ENCODE measurements at places on chromosomes 11 and 22.

DNA sequence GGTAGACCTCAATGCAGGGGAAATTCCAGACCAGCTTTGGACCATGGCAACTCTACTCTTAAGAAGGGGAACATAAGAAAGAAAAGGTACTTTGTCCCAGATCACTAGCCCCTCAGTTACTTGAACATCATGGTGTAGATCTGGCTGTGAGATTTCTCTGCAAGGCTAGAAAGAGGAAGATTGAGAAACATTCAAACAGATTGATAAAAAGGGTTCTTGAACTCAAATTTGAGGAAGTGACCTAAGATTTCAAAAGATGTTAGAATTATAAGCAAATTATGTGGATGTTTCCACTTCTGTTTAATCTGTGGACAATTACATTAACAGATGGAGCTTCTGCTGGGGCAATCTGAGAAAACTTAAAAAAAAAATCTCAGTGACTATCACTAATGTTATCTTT, 21.8 kb upstream of the UPB1 start:
- no peak for DNase-seq

- no peak for DNase-seq
Observed at GRCh38 chr11:121482231-121483129, 29.7 kb upstream of the SORL1-AS1 start.

GRCh38 chr11:95832763-95833162, 42.5 kb downstream of the CEP57 start:
- DNase-seq: no peak

GRCh38 chr22:46679706-46680269, 58.3 kb downstream of the CERK start:
- no peak for DNase-seq

DNA sequence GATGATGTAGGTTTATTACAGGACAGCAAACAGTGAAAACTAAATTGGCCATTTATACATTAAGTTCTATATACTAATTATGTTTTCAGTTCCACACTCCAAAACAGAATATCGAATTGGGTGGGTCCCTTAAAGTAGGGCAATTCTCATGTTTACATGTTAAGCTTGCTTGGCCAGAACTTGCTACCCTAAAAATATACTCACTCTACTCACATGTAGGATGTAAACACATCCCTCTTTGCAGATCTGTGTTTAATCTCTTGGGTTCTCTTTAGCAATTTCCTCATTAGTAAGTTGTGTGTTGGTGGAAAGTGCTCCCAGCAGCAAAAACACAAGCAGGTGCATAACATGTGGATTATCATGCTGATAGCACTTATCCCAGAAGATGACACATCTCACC, 22.6 kb upstream of the DDX6 start:
- DNase-seq: no peak

- DNase-seq: no peak
Observed at GRCh38 chr11:35165030-35165422, 26.1 kb downstream of the CD44 start.

DNA sequence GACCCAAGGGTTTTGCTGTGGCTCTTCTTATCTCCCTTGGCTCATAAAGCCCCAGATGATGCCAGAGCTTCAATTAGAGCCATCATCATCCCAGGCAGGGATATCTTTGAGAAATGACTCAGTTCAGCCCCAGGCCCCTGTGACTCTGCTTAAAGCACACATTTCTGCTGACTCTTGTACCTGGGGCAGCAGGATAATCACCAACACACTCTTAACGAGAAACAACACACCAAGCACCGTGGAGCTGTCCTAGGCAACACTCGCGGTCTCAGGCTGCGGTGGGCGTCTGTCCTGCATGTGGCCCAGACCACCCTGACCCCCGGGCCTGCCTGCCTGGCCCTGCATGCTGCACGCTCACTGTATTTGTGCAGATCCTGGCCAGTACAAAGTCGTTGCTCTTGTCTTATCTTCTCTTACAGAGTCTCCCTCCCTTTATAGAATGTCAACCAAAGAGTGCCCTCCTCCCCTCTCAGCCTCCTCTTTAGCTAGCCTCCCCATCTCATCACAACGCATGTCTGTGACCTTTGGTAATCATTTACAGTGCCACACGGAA, 114.2 kb upstream of the PARVA start:
- no peak for DNase-seq

DNA sequence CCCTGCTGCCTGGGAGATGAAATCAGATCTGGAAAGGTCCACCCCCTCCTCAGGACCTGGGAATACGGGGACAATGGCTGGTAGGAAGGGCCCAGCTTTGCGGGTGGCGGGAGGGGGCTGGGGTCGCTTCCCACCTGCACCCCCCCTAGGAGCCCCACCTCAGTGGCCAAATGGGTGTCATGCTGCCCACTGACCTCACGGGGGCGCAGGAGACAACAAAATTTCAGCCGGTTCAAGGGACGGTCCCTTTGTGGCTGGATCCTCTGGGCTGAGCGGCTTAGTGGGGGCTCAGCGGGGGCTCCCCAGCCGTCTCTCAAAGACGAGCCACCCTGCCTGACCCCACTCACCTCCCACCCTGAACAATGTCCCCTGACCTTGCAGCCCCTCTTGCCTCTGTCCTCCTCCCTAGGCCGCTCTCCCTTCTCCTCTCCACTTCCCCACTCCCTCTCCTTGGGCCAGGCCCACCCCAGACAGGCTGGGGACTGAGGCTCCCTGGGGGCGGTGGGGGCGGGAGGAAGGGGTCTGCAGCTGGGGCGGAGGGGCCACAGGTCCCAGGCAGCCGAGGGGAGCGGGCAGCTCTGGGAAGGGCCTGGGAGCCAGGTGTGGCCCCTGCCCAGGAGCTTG, 39.3 kb upstream of the H19 start:
- no peak for DNase-seq

- no peak for DNase-seq
Observed at GRCh38 chr11:95912902-95913560, 10.9 kb downstream of the MTMR2 start.

DNA sequence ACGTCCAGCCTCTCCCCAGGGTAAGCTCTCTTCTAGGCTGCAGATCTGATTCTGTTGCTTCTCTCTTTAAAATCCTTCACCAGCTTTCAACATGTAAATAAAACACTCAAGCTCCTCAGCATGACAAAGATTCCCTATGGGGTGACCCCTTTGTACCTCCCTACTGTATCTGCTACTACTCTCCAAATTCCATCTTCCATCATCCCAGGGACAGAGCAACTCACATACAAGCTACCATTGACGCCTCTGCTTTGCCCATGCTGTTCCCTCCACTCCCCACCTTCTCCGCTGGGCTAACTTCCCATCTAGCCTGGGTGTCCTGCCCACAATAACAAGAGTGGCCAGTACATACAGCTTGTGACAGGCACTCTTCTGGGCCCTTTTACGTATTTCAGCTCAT, 207.5 kb upstream of the ZBED5 start:
- no peak for DNase-seq

DNA sequence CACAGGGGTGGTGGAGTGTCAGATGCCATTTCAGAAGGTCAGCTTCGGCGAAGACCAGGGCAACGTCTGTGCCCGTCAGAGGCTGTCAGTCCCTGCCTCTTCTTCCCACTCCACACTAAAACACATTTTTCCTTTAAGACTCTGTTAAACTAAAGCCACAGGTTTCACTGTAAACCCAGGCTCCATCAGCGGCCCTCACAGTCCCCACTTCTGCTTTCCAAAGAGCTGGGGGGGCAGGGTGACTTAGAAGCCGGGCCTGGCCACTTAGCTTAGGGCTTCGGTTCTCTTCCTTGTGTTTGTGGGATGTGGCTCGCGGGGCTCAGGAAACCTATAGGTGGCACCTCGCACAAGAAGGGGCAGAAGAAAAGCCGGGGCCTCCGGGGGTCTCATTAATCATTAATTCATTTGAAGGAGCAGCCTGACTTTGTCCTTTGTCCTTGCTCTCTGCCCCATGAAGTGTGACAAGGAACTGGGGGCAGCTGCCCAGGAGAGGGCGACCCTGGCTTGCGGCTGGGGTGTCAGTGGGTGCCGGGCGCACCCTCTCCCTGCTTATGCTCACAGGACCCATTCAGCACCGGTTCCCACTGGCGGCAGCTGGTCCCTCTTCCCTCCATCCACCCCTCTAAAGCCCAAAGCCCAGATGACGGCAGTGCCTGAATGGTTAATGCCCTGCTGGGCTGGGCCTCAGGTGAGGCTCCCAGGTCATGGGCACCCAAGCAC, 4.1 kb downstream of the SLC25A45 start:
- no peak for DNase-seq

DNA sequence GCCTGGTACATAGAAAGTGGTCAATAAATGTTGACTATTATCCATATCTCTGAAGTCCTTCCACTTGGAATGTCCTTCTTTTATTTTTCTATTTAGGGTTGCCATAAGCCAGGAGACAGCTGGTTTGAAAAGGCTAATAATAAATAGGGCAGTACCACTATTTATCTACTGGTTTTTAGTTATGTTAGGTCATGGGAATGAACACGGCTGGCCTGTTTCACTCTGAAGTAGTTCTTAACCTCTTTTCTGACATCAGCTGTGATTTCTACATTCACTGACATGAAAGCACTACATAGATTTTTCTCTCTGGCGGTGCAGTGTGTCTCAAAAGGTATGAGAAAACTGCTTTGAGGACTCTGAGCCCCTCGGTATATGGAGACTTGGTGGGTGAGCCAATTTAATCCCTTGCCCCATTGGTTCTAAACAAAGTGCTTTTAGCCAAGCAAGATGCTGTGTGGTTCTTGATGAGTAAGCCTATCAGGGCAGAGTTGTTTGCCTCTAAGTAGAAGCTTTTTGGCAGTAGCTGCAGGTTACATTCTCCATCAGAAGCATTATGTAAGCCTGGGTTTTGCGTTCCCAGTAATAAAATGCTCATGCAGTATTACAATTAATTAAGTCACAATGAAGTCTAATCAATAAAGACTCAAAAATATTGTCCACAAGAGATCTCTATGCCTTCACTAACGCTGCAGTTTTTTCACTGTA, 48.7 kb upstream of the APOA1 start:
- no peak for DNase-seq

DNA sequence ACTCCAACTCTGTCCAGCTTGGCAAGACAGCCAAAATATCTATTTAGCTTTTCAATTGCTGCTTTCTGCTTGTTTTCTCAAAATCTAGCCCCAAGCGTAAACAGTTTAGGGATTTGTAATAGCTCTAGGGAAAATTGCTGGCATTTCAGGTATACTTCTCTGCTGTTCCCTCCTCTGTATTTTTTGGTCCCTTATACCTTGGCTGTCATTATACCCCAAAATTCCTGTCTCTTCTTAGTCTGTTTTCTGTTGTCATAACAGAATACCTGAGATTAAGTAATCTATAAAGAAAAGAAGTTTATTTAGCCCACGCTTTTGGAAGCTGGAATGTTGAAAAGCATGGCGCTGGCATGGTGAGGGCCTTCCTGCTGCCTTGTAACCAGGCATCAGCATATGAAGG, 23.5 kb downstream of the MCAM start:
- no peak for DNase-seq

GRCh38 chr11:6660712-6661111, 5.1 kb upstream of the DCHS1 start:
- no peak for DNase-seq

- DNase-seq: no peak
Observed at GRCh38 chr11:16883174-16883573, 131.0 kb downstream of the PLEKHA7 start.

GRCh38 chr11:82365351-82365750, 368.3 kb downstream of the FAM181B start:
- no peak for DNase-seq

DNA sequence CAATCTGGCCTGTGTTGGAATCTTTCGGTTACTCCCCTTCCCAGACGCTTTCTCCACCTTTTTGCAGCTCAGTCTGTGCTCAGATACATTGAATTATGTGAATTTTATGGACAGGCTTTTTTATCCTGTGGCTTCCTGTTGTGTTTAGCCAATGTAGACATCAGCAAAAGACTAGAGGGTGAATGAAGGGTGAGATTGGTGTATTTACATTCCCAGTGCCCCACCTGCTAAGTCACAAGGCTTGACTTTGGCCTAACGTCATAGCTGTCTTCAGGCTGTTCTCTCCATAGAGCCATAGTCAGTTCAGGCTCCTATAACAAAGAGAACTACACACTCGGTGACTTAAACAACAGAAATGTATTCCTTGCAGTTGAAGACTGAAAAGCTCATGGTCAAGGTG, 97.5 kb upstream of the FSHB start:
- DNase-seq: no peak

DNA sequence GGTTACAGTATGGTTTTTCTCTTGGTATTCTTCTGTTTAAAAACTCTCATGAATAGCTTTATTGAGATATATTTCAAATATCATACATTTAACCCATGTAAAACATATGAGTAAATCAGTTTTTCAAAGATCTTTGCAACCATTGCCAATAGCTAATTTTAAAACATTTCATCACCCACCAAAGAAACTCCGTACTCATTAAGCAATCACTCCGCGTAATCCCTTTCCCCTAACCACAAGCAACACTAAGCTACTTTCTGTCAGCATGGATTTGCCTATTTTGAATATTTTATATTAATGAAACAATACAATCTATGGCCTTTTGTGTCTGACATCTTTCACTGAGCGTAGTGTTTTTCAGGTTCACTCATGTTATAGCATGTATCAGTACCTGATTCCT, 697.9 kb upstream of the ANO5 start:
- no peak for DNase-seq

GRCh38 chr11:36419791-36420424, 90.2 kb downstream of the TRAF6 start:
- DNase-seq: no peak

DNA sequence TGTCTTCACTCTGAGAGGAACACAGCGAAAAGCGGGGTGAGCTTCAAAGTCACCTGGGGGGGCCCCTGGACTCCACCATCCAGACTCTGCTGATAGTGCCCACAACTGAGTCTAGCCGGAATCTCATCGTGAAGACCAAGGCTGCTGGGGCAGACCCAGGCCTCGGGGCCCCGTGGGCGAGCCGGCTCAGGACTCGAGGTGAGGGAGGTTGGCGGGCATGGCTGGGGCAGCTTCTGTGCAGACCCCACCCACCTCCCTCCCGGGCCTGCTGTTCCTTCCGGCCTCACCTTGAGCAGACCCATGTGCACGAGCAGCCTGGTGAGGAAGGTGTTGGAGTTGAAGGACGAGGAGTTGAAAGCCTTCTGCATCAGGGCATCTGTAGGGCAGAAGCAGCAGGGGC, 8.7 kb upstream of the CHADL start:
- DNase-seq: no peak

GRCh38 chr11:95584180-95584579, 205.4 kb downstream of the FAM76B start:
- DNase-seq: no peak

- no peak for DNase-seq
Observed at GRCh38 chr11:74685905-74686304, 45.3 kb downstream of the CHRDL2 start.

DNA sequence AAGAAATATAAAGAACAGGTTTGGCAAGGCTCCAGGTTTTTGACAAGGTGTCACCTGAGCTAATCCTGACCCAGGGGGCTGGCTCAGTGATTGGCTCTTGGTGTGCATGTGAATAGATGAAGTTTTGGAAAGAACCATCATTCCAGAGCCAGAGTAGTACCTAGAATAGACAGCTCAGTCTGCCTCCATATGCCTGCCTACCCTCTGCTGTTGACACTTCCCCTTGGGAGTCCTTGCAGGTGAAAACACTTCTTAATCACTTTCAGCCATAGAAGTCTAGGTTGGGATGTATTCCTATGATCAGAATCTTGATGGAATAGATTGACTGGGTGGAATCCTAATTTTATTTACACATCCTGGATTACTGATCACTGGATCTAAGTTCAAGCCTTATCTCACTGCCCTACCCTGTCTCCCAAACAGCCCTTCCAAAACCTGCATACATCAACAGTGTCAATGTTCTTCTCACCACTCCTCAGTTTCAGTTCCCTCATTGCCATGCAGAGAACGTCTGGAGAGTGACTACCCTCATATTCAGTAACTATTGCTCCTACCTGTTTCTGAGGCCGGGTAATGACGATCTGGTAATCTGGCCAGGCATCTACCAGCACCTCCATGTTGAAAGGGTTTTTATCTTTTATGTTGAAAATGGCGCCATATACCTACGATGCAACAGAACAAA, 6.7 kb downstream of the GLYATL2 start:
- DNase-seq: no peak
